Epithelial cell of esophagus (primary cell): ENCODE measurements at places on chromosomes 16 and 17.

GRCh38 chr16:59605706-59606105 lies 871.6 kb upstream of the GOT2 start:
- peak; percentile 49 for DNase-seq

DNA sequence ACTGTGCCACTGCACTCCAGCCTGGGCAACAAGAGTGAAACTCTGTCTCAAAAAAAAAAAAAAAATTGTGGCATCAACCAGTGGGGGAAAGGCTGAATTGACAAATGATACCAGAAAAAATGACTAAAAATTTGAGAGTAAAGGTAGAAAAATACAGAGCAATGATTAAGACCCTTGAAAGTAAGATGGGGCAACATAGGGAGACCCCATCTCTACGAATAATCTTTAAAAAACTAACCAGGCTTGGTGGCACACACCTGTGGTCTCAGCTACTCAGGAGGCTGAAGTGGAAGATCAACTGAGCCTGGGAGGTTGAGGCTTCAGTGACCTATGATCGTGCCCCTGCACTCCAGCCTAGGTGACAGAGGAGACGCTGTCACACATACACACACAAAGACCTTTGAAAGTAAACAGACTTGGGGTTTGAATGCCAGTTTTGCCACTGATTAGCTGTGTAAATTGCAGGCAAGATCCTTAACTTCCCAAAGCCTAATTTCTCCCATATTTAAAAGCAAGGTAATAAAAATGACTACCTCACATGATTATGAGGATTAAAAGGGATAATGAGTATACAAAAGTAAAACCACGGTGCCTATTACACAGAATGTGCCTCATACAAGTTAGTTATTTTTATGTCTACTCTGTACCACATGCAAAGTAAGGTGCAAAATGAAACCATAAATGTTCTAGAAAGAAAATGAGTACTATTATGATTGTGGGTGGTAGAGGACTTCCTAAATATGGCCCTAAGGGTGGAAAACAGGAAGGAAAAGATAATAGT lies 21.7 kb upstream of the PAFAH1B1 start:
- DNase-seq, result no peak

DNA sequence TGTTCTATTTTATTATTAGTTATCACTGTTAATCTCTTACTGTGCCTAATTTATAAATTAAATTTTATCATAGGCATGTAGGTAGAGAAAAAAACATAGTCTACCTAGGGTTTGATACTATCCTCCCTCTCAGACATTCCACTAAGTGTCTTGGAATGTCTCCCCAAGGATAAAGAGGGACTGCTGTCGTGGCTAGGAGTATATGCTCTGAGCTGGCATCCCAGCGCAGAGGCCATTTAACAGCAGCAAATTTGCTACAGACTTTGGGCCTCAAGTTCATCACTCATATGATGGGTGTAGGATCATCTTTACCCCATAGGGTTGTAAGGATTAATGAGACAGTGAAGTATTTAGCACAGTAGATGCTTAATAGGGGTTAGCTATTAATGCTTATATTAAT lies 56.7 kb downstream of the ZFHX3 start:
- no peak for DNase-seq

GRCh38 chr16:16137110-16137509 lies 86.2 kb downstream of the ABCC6 start:
- no peak for DNase-seq

DNA sequence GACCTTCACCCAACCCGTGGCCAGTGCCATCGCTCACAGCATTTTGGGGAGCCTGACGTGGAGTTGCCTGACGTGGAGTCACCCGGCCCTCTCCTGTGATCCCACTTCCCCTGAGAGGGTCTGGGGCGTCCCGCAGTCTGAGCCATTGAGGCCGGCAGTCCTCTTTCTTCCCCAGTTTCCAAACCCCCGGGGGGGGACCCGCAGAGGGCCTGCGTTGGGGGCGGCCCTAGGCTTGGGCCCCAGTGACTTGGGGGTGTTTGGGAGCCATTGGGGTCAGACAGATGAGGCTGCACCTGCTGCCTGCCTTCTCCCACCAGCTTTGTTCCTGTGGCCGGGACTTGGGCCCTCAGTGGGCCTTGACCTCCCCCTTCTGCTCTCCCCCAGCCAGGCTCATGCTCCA lies 1.7 kb downstream of the RHOT2 start:
- no peak for DNase-seq

DNA sequence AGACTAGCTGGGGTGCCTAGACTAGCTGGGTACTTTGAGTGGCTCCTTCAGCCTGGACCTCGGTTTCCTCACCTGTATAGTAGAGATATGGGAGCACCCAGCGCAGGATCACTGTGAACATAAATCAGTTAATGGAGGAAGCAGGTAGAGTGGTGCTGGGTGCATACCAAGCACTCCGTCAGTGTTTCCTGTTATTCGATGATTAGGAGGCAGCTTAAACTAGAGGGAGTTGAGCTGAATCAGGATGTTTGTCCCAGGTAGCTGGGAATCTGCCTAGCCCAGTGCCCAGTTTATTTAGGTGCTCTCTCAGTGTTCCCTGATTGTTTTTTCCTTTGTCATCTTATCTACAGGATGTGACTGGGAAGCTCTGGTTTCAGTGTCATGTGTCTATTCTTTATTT lies 8.4 kb upstream of the TMEM235 start:
- DNase-seq, result no peak

GRCh38 chr16:55048745-55049144 lies 118.1 kb downstream of the IRX5 start:
- no peak for DNase-seq

DNA sequence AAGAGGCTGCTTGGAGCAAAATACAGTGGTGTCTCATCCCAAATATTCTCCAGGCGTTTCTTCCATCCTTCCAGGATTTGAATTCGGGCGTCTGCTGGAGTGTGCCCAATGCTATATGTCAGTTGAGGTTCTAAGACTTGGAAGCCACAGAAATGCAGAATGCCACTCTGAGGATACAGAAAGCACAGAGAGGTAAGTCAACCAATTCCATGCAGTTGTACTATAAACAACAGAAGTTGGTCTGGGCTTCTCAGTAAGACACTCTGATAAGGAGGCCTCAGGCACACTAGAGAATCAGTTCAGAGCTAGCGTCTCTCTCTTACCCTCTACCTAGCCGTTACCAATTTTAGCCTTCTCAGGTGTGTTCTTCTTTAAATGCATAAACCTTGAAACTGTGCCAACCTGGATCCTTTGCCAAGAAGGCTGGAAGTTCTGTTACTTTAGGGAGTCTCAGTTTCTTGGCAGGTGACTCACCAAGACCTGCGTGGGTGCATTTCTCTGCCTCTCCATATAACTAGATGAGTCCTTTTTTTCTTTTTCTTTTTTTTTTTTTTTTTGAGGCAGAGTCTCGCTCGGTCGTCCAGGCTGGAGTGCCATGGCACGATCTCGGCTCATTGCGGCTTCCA lies 15.1 kb downstream of the NQO1 start:
- peak; percentile 97 for DNase-seq

DNA sequence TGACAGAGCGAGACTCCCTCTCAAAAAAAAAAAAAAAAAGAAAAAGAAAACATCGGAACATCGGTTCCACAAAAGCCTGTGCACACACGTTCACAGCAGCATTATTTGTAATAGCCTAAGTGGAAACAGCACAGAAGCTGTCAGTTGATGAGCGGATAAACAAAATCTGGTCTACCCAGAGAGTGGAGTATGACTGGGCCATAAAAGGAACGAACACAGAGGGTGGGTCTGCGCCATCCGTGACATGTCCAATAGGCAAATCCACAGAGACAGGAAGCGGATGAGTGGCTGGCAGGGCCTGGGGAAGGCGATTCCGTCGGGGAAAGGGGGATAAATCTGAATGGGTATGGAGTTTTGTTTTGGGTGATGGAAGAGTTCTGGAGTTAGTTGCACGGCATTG lies 212.2 kb upstream of the CIBAR2 start:
- DNase-seq, result no peak

DNA sequence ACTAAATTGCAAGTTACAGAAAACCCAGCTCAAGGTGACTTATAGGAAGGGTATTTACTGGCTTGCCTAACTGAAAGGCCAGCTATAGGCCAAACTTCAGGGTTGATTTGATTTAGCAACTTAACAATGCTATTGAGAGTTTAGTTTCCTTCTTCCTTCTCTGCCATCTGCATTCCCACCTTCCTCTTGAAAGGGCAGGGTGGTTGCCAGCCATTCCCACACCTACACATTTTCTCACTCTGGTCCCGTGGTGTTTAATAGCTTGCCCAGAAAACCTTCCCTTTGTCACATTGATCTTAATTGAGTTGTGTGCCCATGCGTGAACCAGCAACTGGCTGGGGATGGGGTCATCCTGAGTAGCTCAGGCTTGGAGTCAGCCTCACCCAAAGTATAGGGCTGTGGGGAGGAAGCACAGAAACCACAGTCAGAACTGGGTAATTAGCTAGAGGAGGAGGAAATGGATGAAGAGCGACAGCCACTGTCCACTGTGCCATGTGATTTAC lies 194.7 kb downstream of the SPECC1 start:
- DNase-seq, result peak; percentile 33

DNA sequence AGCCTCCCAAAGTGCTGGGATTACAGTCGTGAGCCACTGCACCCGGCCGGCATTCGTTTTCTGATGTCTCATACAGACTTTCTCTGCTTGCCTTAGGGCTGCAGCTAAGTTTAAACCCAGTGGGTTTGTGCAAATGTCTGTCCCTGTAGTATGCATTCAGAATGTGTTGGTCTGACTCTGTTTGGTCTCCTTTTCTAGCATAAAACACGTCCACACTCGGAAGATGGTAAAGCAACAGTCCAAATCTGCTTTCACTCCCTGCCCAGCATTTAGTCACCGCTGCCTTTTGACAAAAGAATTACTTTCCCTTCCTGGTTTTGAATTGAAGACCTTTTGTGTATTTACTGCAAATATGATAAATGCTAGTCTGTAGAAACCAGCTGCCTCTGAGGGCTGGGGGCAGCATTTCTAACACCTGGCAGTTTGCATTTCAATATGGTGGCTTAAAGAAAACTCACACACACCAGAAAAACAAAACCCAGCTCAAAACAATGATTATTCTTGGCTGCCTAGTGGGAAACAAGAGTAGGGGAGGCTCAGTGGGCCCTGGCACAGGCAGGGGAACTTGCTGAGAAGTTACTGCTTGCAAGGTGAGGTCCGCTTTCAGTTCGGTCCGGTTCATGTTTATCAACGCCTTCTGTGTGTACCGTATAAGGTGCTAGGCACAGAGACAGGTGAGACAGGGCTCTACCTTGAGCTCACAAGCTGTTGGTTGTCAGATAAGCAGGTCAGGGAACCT lies 56.9 kb downstream of the MSI2 start:
- no peak for DNase-seq

DNA sequence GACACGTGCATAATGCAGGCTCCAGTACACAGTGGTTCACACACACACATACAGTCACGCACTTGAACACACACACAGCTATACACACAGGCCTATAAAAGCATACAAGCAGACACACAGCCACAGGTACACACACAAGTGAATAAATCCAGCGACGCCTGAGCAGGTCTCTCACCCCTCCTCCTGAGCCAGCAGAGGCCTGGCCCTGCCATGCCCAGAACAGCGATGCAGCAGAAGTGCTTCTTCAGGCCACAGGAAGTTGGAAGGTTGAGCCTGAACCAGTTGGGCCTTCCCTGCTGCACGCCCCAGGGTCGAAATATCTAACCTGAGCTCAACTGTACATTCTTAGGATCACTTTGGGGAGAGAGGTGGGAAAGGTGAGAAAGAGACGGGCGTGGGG lies 7.3 kb upstream of the CD79B start:
- DNase-seq, result no peak

DNA sequence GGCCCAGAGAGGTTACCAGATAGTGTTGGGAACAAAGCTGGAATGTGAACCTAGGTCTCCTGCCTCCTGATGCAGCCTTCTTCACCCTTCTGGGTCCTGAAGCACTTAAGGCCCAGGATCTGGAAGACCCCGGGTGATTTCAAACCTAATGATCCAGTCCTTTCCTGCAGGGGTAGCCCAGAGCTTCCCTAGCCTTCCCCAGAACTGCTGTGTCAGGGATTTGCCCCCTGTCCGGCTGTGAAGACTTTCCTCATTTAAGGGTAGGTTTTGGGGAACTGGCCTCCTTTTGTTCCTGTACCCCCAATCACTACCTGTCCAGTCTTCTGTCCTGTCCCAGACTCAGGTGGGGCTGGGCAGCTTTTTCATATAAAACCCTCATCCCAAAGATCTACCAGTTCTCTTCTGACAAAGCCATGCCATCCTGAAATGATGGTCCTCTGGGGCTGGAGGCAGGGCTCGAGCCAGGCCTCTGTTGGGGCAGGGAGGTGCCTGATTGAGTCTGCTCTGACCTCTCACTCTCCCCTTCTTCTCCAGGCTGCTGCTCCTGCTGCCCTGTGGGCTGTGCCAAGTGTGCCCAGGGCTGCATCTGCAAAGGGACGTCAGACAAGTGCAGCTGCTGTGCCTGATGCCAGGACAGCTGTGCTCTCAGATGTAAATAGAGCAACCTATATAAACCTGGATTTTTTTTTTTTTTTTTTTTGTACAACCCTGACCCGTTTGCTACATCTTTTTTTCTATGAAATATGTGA lies 1.3 kb downstream of the MT1X start:
- no peak for DNase-seq

- DNase-seq, result peak; percentile 55
Observed at GRCh38 chr16:58020628-58021521, 4.7 kb upstream of the MMP15 start.

- peak; percentile 85 for DNase-seq
Observed at GRCh38 chr16:70746708-70747424, 54.1 kb downstream of the VAC14 start.

- DNase-seq, result peak; percentile 23
Observed at GRCh38 chr17:63993368-63993985, 4.7 kb upstream of the PRR29 start.

DNA sequence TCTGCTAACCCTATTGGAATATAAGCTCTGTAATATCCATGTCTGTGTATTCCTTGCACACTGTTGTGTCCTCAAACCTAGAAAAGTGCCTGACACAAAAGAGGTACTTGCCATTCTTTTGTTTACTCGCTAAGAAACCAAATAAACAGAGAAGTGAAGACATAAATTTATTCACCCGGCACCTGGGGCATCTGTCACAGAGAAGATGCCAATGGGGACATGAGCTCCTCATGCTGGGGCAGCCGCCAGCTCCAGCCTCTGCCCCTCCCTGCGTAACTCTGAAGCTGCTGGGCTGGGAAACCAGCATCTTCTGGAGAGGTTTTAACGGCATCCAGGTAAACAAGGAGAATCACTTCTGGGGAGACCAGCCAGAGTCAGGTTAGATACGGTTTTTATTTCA lies 15.1 kb upstream of the CDRT4 start:
- no peak for DNase-seq
